ENCODE measurements at places on chromosomes 11 and 22.

DNA sequence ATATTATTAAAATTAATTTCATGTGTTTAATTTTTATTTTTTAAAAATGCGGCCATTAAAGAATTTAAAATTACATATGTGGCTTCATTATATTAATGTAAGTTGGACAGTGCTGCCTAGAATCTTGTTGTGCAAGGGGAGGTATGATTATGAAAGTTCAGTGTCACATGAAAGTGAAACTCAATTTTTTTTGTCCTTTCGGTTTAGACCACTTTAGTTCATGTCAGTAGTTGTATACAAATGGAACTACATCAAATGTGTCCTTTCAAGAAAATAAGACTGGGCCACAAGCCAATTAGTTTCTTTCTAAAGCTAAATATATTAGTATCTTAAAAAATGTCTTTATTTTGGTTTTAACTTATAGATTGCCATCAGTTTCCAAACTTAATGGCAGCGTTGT lies 35.7 kb downstream of the TBCEL start:
- no peak for DNase-seq

DNA sequence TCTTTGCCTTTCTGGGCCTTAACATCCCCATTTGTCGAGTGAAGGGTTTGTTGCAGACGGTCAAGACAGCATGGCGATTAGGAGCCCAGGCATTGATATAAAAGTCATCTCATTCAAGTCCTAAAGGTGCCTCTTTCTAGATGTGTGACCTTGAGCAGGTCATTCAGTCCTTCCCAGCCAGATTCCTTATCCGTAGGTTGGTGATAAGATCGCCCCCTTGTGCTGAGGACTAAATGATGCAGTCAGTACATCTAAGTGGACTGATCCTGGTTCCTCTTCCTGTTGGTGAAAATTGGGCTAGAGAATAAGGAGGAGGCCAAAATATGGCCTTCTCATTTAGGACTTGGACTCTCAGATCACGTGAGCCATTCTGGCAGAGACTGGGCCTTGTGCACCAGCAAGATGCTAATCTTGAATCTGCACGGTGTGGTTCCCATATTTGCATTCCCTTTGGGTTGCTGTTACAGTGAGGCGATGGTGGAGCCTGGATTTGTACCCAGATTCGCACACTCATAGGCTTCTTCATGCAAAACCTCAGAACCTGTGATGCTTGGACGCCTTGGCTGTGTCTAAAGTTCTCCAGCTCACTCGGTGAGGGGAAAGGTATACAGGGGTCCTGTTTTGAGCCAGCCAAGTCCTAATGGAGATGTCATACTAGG lies 156.8 kb downstream of the MYO18B start:
- DNase-seq: no peak

DNA sequence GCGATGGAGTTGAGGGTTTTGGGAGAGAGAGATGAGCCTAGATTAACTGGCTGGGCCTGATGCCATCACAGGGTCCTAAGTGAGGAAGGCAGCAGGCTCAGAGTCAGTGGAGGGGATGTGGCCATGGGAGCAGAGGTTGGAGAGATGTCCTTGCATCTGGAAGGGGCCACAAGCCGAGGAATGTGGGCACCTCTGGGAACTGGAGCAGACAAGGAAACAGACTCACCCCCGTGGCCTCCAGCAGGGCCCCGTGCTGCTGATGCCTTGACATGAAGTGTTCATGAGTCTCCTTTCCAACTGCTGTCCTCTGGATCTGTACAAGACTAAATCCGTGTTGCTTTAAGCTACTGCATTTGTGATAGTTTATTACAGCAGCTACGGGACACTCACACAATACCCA lies 49.2 kb downstream of the SHISAL1 start:
- DNase-seq: no peak

- no peak for DNase-seq
Measured at GRCh38 chr11:77217156-77217555, 84.3 kb downstream of the GDPD4 start.

Data from heart left ventricle (tissue), 16 donors.